ENCODE measurements at places on chromosomes 12 and 14. TPM values are rescaled to one million over a fixed set of nuclear protein-coding genes. Genes with fewer than 3 reads are reported as not detected.

SLC6A13 gene
- not detected for total RNA-seq

GLI1 gene
- total RNA-seq: 13.0 TPM

GRCh38 chr12:11136075-11136474, 1.6 kb upstream of the TAS2R30 start:
- H3K4me3 ChIP-seq: no peak overlapping the region
- no peaks in the 10 kb centered on the region for H3K27me3 ChIP-seq
- DNase-seq: no peak
- H3K27ac ChIP-seq: no peak overlapping the region
- no peaks in the 10 kb centered on the region for H3K36me3 ChIP-seq
- peaks cover 3% of the 10 kb centered on the region for H3K4me1 ChIP-seq

KRT73 gene
- not detected for total RNA-seq

Measured in thoracic aorta (tissue), 2 donors.